IPS DF 19.7 (cell line): ENCODE measurements at places on chromosomes 3 and 15.

DNA sequence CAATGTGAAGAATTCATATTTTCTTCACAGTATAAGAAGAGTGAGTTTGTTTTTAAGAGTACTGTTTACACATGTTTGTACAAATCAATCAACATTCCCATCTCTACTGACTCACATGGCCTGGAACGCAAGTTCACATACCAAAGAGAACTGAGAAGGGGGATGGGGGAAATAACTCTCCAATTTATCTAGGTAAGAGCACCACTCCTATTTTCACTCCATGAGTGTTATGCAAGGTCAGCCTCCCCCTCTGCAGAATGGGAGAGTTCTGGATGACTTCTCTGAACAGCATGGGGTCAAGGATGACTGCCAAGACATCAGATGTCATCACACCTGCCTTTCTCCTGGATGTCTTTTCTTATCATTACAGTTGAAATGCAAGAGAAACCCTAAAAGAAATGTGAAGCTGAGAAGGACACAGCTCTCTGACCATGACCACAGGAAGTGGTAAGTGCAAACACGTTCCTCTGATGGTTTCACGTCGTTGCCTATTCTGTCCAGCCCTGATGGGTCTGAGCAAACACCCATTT, 95.2 kb downstream of the SEMA6D start:
- no peak for DNase-seq

DNA sequence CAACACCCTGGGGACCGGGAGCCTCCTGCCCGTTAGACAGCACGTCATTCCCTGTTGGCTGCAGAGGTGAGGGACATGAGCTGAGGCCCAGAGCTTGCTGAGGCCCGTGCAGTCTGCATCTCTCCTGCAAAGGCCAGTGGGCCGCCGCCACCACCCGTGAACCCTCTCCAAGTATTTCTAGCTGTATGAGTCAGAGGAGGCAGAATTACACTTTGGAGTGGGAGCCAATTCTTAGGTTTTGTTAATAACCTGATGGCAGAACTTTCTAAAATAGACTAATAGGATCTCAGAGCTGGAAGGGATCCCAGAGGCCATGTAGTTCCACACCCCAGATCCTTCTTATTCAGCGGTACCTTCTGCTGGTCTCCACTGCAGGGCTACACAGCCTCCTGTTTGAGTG, 335.2 kb upstream of the CTDSPL start:
- no peak for DNase-seq

DNA sequence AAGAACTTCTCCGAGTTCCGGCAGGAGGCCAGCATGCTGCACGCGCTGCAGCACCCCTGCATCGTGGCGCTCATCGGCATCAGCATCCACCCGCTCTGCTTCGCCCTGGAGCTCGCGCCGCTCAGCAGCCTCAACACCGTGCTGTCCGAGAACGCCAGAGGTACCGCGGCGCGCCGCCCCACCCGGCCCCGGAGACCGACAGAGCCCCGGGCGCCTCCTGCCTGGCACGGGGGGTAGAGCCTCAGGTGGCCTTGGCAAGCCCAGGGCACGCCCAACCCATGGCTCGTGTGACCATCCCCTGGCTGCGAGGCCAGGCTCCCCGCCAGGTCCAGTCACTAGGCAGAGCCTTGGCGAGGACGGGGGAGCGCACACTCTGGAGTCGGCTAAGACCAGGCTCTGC, 134.1 kb downstream of the LRRK1 start:
- DNase-seq, result no peak

DNA sequence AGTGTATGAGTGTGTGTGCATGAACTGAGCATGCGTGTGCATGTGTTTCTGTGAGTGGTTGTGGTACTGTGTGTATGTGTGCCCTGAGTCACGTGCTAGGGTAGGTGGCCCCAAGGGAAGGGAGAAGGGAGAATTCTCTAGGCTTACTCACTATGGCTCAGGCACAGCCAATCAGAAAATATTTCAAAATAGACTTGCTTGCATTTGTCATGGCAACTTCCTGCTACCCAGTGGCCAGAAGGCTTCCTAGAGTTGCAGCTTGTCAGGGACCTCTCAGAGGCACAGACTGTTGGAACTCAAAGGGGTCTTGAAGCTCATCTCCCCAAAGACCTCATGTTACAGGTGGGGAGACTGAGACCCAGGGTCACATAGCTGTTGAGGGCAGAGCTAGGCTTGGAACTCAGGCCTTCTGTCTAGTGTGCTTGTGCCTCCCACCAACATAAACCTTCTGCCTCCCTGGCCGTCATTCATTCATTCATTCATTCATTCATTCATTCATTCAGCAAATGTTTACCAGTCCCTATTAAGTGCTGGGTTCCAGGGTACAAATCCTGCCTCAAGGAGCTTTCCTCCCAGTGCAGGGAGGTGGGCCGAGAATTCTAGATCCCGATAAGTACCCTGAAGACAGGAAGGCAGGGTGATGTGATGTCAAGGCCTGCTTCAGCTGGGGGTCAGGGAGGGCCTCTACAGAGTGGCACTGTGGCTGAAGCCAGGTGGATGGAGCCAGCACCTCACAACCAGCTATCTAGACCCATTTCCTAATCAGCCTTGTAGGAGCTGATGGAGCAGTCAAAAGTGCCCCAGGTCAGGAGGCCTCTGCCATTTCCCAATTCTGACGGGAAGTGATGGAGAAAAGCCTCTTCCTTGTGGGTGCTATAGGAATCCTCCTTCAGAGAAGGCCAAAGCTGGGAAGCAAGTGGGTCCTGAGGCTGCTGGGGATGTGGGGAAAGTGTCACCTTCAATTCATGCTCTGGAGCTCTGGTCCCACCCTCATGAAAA, 10.9 kb upstream of the RFT1 start:
- DNase-seq, result no peak

- DNase-seq, result no peak
Measured at GRCh38 chr3:159674583-159674982, 314.1 kb upstream of the IL12A start.
